ENCODE measurements at places on chromosomes 5 and 9. TPM values are rescaled to one million over a fixed set of nuclear protein-coding genes. Genes with fewer than 3 reads are reported as not detected.

DNA sequence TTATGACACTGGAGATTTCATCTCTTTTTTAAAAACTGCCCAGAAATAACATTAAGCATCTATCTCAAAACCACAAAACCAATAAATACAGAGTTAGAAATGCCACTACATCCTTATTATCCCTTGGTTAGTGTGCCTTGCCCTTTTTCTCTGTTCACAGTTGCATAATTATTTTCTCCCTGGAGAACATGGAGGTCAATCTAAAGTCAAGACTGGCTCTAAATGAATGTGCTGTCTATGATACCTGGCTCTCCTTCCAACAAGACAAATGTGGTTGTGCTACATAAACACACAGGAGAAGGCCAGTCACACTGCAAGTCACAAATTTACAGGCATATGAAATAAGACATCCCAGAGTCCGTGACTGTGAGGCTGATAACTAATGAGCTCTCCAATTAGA, 2.8 kb downstream of the FBN2 start:
- no peaks in the 10 kb centered on the region for H3K4me1 ChIP-seq
- H3K36me3 ChIP-seq: peaks cover 4% of the 10 kb centered on the region
- H3K27me3 ChIP-seq: peaks cover 26% of the 10 kb centered on the region
- no peak for DNase-seq

PLAC8L1 gene
- total RNA-seq: not detected

TAF11L5 gene
- not detected for total RNA-seq

DNA sequence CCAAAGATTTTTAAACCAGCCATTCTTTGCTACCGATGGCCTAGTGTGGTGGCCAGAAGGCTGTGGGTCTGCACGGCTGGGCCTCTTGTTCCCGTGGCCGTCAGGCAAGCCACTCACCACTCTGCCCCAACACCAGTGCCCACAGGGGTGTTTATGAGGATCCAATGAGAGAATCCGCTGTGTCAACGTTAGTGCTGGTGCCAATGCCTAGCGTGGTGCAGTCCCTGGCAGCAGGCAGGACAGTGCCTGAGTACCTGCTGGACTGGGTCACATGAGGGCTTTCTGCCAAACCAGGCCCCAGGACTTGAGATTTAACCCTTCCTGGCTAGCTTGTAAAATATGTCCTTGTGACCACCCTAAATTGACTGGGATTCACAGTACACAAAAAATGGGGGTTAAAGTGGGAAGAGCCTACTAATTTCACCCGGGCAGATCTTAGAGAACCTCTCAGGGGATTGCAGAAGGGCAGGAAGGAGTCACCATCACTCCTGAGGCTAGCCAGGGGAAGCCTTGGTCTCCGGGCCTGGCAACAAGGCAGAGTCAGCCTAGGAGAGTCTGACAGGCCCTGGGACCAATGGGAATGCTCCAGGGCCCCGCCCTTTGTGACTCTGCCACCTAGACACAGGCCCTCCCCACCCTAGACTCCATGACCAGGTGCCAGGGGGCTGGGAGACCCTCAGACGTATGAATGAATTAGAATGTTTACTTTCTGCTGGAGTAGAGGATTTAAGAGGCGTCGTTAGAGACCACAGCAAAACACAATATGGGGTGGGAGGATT, 63.2 kb upstream of the FSTL4 start:
- no peaks in the 10 kb centered on the region for H3K4me1 ChIP-seq
- H3K36me3 ChIP-seq: no peaks in the 10 kb centered on the region
- no peak overlapping the region for H3K27ac ChIP-seq

SYK gene
- total RNA-seq: not detected

- H3K27me3 ChIP-seq: no peaks in the 10 kb centered on the region
- H3K4me3 ChIP-seq: peak overlapping the region; percentile 92
- peak; percentile 60 for DNase-seq
- H3K36me3 ChIP-seq: peaks cover 23% of the 10 kb centered on the region
- peaks cover 53% of the 10 kb centered on the region for H3K4me1 ChIP-seq
Observed at GRCh38 chr9:15306068-15306756, 804 bp downstream of the TTC39B start.

DNA sequence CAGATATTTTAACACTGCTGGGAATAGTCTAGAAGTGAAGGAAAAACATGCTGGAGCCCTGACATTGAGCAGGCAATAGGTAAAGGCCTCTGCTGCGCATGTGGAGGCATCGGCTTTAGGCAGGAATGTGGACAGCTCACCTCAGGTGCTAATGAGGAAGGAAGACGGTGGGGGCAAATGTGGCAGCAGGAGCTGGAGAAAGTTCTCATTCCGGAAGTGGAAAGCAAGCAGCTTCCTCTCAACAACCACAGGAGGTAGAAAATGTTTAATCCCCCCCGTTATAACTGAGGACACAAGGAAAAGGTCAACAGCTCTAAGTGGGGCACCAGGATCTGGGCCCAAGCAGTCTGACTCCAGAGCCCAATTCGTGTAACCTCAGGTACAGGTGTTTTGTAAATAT, 7.6 kb upstream of the RPS14 start:
- H3K4me1 ChIP-seq: peaks cover 25% of the 10 kb centered on the region
- no peak overlapping the region for H3K27ac ChIP-seq
- H3K4me3 ChIP-seq: no peak overlapping the region
- no peak for DNase-seq
- H3K27me3 ChIP-seq: no peaks in the 10 kb centered on the region

FOXD4L6 gene
- not detected for total RNA-seq

- no peaks in the 10 kb centered on the region for H3K36me3 ChIP-seq
- DNase-seq: no peak
- no peak overlapping the region for H3K4me3 ChIP-seq
Observed at GRCh38 chr9:15873573-15874177, 320.8 kb downstream of the CCDC171 start.

DNA sequence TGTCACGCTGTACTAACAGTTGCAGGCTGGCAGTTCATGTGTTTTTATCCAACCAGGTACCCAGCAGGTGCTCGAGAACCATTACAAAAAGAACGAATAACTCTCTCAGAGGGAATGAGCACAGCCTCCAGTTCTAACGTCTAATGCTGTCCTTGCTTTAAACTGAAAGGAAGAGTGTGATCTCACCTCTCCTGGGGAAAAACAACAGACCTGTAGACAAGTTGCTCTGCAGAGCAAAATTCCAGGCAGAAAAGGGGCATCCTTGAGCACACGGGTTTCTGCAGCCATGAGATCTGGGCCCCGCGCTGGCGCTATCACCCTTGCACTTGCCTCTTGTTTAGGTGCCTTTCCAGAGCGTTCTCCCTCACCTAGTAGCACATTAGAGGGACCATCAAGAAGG, 92.5 kb upstream of the DNAH5 start:
- H3K4me1 ChIP-seq: peaks cover 5% of the 10 kb centered on the region
- no peak overlapping the region for H3K4me3 ChIP-seq
- no peak for DNase-seq
- H3K27ac ChIP-seq: no peak overlapping the region
- H3K27me3 ChIP-seq: no peaks in the 10 kb centered on the region
- no peaks in the 10 kb centered on the region for H3K36me3 ChIP-seq

Measured in activated CD4-positive, alpha-beta memory T cell treated with anti-CD3 and anti-CD28 coated beads, Interleukin-2, amount 10 ng/mL, durations not matched to agents 7 days and 5 days (primary cell).